ENCODE measurements at places on chromosomes 11 and 22.

GRCh38 chr22:43859176-43859575, 3.1 kb downstream of the SULT4A1 start:
- no peak for DNase-seq

- no peak for DNase-seq
These were observed at the start of gene CASP12 for GRCh38 chr11:104897891-104898684. Gene CASP12 (minus strand): TSS chr11:104898460.

GRCh38 chr11:6616596-6617250, 2.5 kb downstream of the TPP1 start:
- DNase-seq, result no peak

GRCh38 chr22:29559853-29560252, 6.3 kb upstream of the THOC5 start:
- DNase-seq, result no peak

- DNase-seq, result no peak
These were observed 54.1 kb downstream of the SHANK2 start for GRCh38 chr11:71198141-71198822.
